T-cell (primary cell): ENCODE measurements at places on chromosomes 1 and 21.

DNA sequence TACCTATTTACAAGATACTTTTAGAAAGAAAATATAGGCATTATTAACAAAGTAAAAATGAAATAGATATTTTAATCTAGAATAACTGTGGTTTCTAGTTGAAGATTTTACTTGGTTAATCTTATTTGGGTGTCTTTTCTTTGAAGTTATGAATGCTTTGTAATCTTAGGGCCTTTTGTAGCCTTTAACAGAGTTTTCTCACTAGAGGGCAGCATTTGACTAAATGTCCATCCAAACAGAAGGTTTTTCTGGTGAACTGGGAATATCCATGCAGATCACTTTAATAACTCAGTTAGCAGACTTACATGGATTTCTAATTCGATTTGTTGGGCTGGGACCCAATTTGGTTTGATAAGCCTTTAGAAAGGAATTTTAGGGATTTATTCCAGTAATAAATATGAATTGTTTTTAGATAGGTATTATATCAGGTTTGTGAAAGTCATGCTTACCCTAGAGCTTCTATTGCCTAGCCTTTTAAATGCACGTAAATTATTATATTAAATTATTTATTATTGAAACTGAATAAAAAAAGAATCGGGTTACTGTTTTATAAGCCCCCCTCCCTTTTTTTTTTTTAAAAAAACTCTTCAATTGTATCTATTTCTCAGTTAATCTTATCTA, 119.7 kb downstream of the ZNF326 start:
- peaks cover 5% of the 10 kb centered on the region for H3K27me3 ChIP-seq
- no peak overlapping the region for H3K4me3 ChIP-seq
- no peaks in the 10 kb centered on the region for H3K36me3 ChIP-seq
- H3K4me1 ChIP-seq, result no peaks in the 10 kb centered on the region
- no peak overlapping the region for H3K27ac ChIP-seq

DNA sequence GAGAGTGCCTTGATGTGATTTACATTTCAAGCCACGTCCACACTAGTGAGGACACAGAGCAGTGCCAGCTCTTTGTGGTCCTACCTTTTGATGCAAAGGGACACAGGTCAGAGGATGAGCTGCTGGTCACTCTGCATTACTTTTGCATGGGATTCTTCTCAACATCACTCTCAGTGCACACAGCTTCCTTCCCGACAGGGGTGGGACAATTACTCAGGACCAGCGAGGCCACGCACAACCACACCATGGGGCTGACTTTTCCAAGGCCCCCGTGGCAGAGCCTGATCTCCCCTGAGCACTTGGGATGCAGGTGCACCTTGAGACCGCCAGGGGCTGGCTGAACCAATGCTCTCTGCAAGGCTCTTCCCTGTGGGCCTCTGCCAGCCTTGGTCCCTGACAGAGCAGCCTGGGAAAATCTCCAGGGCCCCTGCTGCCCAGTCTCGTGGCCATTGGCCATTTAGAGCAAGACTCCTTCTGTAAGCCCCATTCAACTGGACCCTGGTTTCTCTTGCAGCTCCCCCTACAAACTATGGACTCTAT, 13.2 kb upstream of the PRAMEF12 start:
- H3K27ac ChIP-seq, result no peak overlapping the region
- no peaks in the 10 kb centered on the region for H3K4me1 ChIP-seq
- DNase-seq, result no peak
- H3K27me3 ChIP-seq, result no peaks in the 10 kb centered on the region
- no peaks in the 10 kb centered on the region for H3K36me3 ChIP-seq

DNA sequence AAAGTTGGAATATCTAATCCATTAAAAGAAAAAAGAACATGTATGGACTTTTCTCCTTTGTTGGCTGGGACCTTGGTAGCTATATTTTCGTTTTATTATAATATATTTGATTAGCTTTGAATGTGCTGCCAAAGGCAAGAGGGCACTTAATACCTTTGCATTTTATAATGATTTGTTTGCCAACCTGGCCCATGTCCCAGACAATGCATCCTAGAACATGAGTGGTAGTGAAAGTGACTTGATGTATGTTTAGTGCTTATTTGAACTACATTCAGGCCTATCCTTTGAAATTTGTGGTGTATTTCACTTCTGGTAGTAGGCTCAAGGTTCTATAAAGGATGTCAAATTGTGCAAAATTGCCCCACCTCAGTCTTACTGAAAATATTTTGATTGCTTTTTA, 25.9 kb downstream of the CACHD1 start:
- H3K27ac ChIP-seq, result no peak overlapping the region
- peaks cover 8% of the 10 kb centered on the region for H3K4me1 ChIP-seq
- no peak for DNase-seq
- no peak overlapping the region for H3K4me3 ChIP-seq

DNA sequence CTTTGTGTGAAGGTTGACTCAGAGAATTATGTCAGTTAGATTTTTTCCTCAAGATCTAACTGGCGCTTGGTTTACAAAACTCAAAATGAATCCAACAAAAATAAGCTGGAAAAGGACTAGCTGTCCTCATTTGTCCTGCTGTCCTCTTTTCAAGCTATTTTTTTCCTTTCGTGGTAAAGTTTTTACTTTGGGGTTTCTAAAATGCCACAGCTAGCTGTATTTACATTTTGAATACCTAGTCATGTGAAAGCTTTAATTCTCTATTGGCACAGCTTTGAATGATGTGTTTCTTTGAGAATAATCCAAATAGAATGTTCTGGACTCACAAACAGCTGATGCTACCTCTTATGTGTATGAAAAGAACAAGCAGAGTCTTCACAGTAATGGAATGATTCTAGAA, 673.6 kb upstream of the NR5A2 start:
- H3K4me1 ChIP-seq, result no peaks in the 10 kb centered on the region
- H3K27ac ChIP-seq, result no peak overlapping the region
- no peak for DNase-seq

- no peaks in the 10 kb centered on the region for H3K36me3 ChIP-seq
- peaks cover 28% of the 10 kb centered on the region for H3K4me1 ChIP-seq
- H3K4me3 ChIP-seq, result peak within 1 kb of the TSS; percentile 85
- DNase-seq, result no peak
- peaks cover 8% of the 10 kb centered on the region for H3K27me3 ChIP-seq
- H3K27ac ChIP-seq, result peak within 1 kb of the TSS; percentile 49
Observed at GRCh38 chr21:36134803-36135390, at the start of gene CBR3. TSS of gene CBR3 (plus strand) at chr21:36135079. CDS start at chr21:36135193, 114 bp downstream.

DNA sequence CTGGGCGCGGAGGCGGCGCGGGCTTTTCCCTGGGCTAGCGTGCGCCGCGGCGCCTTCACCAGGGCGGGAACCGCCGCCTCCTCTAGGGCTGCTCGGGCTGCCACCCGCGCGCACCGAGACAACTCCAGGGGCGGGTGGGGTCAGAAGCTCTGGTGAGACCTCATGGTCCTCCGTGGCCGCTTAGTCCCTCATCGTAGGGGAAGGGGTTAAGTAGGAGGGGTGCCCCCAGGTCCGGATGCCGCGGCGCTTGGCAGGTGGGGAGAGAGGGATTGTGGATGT, 559 bp downstream of the SERTAD4 start:
- H3K36me3 ChIP-seq, result no peaks in the 10 kb centered on the region
- peaks cover 2% of the 10 kb centered on the region for H3K4me1 ChIP-seq
- DNase-seq, result no peak
- H3K27ac ChIP-seq, result no peak overlapping the region
